ENCODE measurements at places on chromosomes 2 and 18.

- DNase-seq, result no peak
These were observed 366.9 kb downstream of the OSR1 start for GRCh38 chr2:18991177-18992168.

DNA sequence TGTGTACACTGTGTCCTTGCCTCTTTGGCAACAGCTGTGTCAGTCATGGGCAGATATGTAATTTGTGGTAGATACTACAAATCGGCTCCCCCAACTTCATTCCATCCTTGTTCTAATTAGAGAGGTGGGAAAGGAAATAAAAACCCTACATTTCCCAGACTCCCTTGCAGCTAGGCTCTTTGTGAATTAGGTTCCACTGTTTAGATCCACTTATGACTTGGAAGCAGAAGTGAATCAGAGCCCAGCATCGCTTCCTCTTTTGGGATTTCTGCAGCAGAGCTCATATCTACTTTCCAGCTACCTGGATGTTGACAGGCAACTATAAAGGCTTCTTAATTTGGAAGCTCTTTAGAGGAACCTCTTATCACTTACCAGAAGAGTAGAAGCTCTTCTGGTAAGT, 34.1 kb upstream of the NARS1 start:
- DNase-seq, result no peak

DNA sequence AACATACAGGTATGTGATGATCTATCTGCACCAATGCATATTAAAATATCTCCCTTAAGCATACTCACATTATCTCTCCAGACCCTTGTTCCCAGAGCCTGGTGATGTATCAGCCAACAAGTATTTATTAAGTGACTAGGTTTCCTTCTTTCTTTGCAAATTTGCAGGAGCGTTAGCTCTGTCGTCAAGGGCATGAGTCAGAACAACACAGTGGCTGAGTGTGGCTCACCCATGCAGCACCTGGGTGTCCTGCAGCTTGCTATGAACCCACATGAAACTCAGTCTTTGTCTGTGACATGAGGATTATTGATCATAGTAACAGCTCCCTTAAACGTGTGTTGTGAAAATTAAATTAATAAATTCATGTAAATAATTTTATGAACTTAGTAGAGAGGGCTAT, 96.6 kb downstream of the PIEZO2 start:
- no peak for DNase-seq

DNA sequence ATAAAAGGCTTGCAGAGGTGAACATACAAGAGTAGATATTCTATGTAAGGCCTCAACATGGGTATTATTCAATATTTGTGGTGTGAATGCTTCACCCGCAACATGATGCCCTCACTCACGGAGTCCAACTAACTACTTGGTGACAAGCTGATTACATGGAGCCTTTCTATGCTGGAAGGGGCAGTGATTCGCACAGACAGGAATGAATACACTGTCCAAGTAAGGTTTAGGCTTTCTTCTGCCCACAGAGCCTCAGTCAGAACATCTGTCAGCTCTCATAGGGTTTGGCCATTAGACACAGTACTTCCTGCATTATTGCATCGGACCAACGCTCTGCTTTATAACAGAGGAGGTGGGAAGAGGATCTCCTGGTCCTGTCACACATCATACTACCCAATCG, 80.3 kb upstream of the SLC35G4 start:
- DNase-seq, result no peak

DNA sequence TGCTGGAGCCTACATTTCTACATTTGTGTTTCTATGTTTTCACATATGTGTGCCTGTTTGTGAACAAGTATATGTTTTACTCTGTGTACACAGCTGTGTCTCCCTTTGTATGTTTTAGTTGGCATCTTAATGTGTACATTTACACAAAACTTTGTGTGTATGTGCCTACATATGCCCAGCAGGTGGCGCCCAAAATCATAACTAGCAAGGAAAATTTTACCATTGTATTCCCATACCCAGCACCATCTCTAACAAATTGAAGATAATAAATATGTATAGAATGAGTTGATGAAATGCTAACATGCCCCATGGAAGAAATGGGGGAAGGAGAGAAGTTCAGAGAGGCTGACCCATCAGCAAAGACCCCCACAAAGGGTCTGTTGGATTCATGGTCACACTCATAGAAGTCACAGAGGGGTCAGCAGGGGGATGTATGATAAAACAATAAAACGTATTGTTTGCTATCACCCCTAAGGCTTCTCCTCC, 48.1 kb downstream of the PKDCC start:
- DNase-seq, result peak; percentile 83

GRCh38 chr2:70143314-70144150, 47.3 kb downstream of the C2orf42 start:
- peak; percentile 65 for DNase-seq

DNA sequence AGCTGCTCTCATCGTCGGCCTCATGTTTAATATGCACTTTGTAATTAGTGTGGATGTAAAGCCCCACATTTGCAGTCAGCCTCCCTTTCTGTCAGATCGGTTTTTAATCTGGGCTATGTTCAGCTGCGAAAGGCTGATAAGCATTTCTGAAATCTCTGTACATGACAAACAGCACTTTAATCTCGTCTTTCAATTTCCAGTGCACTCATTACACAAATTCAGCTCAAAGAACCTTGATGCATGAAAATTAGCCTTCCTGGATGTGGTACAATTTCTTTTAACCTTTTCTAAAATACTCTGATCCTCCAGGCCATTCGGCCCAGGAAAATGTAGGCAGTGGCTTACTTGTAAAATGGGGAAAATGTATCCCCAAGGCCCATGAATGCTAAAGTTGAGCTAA, 265.1 kb downstream of the RND3 start:
- no peak for DNase-seq

DNA sequence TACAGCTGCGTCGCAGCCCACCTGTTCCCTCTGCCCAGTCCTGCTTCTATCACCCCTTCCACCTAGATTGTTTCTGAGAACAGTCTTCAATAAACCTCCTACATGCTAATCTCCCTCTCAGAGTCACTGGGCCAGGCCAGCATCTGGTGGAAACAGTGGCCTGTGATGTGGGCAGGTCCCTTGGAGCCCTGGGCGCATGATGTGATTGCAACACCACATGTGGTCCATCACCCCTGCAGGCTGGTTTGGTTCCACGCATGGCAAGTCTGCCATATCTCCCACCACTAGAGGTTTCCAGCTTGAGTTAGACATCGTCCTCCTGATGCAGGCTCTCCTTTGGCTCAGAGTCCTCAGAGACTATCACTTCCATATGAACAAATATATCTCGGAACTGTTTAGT, 83.5 kb downstream of the PRKCE start:
- no peak for DNase-seq

DNA sequence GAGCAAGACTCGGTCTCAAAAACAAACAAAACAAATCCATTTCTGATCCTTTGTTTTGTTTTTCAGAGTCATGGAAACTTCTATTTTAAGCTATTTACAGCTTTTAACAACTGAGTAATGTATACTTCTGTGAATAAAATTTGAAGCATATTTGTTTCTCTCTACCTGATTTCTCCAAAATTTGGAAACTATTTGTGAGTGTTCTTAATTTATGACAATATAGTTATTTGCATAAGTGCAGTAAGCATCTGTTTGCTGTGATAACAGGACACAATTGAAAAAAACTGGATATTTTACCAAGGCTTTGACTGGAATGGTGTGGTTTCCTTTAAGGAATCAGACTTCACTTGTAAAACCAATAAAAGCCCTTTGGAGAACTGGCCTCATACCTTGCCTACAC, 53.3 kb upstream of the GULP1 start:
- no peak for DNase-seq

DNA sequence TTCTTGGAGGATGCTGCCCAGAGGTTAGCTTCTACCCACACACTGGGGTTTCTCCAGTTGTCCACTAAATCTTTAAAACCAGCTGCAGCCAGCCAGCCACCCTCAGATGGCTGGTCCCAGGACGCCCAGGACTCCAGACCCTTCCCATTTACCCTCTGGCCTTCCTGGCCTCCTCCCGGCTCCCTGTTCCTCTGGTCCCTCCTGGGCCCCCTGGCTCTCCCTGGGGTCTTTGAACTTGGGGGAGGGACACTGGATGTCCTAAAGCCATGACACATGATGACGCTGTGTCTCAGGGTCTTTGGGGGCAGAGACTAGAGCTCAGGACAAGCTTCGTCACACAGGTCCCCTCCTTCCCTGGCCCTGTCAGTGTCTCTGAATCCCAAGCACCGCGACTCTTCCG, 201.1 kb upstream of the HDAC4 start:
- no peak for DNase-seq

DNA sequence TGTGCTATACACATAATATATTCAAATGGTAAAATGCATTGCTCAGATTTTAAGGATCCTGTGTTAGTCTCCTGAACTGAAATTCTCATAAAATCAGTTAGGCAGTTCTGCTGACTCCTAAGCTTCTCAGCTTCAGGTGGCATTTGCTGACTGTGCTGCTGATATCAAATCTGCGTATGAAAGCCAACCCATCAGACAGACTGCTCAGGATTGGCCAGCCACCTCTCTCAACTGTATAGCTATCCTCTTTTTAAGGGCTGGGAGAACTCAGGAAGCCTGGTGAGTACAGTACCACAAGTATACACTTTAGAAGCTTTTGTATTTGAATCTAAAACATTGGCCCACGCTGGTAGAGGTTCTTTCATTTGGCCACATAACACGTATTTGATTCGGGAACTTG, 28.7 kb downstream of the PTCD3 start:
- DNase-seq, result no peak

DNA sequence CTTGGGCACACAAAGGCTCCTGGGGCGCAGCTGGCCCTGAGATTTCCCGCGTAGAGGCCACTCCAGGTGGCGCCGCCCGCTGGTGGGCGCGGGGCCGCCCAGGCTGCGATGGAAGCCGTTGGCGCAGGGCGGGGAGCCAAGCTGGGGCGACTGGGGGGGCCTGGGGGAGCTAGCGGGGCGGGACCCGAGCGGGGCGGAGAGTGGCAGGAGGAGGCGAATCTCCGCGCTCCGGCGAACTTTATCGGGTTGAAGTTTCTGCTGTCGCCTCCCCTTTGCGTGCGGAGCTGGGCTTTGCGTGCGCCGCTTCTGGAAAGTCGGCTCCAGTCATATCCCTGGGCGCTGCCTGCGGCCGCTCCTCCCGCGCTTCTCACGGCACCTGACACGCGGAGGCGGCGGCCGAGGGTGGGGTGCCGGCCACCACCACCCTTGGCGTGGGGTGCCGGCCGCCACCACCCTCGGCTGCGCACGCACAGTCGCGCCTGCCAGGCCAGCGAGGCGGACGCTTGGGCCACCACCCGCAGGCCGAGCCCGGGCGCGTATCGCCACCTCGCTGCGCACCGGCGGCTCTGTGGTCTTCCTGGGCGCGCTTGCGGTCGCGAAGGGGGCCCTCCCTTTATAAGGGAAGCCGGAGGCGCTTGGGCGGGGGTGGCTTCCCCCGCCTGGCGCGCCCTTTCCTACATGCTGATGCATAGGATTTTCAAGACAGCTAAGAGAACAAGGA, 919 bp upstream of the CYP1B1 start:
- peak; percentile 82 for DNase-seq

DNA sequence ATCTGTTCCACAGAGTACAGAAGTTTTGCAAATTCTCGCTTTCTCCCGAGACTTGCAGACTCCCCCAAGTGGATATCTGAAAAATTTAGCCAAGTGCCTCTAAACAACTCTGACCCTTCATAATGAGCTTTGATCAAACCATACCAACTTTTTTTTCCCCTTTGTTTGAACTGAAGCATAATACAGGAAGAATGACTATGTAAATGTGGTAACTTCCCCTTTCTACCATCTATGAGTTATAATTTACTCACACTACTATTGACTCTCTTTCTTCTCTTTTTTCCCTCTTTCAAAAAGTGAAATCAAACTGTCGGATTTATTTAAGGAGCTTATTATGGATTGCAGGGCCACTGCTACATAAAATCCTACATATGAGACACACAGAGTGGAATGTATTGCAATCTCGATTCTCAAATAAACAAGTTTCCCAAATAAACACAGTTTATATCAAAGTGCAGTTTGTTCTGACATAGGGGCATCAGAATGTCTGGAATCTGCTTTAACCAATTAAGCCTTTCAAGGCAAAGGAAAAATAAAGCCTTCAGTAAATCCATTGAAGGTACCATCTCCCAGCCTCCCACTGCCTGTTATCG, 1.4 kb upstream of the ZNF804A start:
- no peak for DNase-seq

GRCh38 chr18:62537946-62538345, 15.1 kb downstream of the ZCCHC2 start:
- DNase-seq, result no peak

DNA sequence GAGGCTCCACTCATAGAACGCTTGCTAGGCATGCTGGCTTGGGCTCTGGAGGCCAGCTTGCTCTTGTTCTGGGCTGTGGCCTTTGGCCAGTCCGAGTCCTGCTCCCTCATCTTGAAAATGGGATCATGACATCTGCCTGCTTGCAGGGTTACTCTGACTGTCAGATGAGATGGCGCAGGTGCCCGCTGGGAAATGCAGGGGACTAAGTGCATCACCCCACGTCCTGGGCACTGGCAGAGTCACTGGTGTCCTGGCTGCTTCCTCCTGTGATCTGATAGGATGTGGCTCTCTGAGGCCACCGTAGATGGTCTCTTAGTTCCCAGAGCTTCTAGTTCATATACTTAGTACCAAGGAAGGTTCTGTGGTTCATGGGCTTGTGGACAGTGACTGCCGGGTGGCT, 18.5 kb downstream of the LDLRAD4 start:
- peak; percentile 20 for DNase-seq

- no peak for DNase-seq
These were observed 45.9 kb downstream of the TGIF1 start for GRCh38 chr18:3495691-3496430.

GRCh38 chr2:84435345-84436025, 23.6 kb downstream of the SUCLG1 start:
- no peak for DNase-seq

DNA sequence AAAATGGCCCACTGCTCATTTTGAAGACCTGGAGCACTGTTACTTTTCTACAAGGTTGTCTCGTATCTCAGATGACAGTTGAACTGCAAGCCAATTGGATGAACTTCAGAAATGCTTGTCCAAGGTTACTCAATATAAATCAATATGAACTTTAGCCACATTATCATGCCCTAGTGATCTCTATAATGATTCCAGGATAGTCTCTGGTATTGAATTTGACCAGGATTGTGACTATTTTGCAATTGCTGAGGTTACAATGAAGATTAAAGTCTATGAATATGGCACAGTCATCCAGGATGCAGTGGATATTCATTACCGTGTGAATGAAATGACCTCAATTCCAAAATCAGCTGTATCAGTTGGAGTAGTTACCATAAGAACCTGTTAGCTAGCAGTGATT, 196.0 kb upstream of the RAB12 start:
- DNase-seq, result no peak
